Adipocyte (in vitro differentiated cells): ENCODE measurements at places on chromosomes 13 and 19.

DNA sequence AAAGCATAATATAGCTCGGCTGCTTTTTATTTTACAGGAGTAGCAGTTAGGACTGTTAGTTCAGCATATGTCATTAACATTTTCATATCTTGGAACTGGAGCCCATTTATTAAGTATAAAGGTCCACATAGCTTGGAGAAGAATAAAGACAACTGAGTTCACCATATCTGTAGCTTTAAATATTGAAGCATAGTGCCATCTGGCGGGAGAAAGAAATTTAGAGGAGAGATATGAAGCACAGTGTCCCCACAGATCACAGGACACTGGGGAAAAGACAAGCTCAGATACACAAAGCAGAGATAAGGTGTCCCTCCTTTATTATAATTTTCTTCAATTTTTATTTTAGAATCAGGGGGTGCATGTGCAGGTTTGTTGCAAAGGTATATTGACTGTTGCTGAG, 104.7 kb upstream of the FREM2 start:
- peak; percentile 72 for DNase-seq

DNA sequence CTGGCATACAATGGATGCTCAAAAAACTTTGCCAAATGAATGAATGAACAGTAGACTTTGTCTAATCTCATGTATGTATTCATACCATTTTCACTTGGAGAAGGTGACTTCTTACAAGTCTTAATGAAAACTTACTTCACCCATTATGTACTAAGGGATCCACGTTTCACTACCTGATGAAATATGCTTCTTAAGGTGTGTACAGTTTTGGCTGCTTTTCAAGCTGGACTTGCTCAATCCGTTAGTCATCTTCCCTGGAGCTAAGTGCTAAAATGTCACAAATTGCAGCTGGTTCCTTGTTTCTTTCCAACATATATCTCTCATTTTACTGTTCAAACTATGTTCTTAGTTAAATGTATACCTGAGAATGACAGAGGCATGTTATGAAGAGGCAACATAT, 4.2 kb upstream of the CCNA1 start:
- peak; percentile 39 for DNase-seq

DNA sequence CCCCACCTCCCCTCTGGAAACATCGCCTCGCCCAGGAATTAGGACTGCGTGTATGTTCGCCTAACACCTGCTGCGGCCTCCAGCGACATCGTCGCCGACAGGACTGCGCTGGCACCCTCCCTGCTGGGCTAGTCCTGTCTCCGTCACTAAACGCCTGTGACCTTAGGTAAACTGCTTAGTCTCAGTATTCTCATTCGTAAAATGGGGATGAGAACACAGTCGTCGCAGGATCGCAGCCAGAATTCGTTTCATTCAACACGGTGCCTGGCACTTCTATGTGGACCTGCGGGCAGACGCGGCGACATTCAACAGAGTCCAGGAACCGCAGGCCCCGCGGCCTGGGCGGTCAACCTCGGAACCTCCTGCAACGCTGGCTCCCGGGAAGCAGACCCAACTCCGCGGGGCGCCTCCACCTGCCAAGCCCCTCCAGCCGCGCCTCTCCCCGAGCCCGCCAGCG, 485 bp downstream of the CRYL1 start:
- no peak for DNase-seq

GRCh38 chr13:25253702-25254101, 33.6 kb downstream of the MTMR6 start:
- DNase-seq = peak; percentile 18

- DNase-seq = peak; percentile 95
These were observed 28.5 kb upstream of the NPAS1 start for GRCh38 chr19:46990991-46991676.

GRCh38 chr19:29285878-29286277, 72.9 kb upstream of the UQCRFS1 start:
- no peak for DNase-seq

GRCh38 chr19:7545904-7546303, 10.4 kb downstream of the PNPLA6 start:
- no peak for DNase-seq

DNA sequence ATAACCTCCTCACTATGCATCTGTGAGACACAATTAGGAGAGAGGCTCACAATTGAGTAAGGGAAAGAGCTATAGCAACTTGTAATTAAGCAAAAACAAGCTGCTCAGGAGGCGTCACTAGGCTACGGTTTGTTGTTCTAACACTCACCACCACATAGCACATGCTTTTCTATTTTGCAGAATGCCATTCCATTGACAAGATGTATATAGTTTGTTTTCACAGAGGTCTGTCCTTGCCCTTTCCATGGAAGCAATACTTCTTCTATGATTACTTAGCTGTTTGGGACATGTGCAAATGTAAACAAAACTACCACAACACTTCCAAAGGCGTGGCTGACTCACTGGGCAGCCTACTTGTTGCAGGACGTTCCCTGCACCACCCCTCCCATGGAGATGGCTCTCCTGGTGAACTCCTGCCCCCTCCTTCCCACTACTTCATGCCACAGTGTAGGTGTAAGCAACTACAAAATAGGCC, 33.9 kb upstream of the FAM216B start:
- peak; percentile 94 for DNase-seq

DNA sequence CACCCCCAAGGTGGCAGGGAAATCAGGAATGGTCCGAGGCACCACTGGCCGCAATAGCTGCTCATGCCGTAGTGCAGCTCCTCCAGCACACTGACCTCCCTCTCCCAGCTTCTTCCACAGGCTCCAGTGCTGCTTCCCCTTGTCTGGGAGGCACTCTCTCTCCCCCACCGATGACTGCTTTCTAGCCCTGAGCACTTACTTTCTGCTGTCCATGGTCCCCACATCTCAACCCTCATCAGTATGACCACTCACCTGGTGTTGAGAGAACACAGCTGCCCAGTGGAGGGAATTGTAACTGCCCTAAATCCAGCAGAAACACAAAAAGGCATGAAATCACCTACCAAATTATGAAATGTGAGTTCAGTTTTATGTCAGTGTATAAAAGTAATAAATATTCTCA, 28.9 kb upstream of the TPP2 start:
- DNase-seq = no peak

DNA sequence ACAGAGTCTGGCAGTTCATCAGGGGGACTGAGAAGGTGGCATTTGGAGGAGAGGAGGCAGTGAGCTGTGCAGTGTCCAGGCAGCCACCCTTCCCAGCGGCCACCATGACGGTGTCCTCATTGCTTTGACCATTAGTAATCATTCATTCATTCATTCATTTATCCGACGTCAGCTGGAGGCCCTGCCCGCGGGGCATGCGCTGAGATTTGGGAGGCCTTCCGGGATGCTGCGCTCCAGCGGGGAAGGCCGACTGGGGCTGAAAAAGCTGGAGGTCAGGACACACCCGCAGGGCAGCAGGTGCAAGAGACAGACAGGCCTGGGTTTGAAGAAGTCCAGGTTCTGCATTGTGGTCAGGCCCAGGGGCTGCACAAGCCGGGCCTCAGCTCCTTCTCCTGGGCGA, 8.9 kb downstream of the TTYH1 start:
- no peak for DNase-seq

DNA sequence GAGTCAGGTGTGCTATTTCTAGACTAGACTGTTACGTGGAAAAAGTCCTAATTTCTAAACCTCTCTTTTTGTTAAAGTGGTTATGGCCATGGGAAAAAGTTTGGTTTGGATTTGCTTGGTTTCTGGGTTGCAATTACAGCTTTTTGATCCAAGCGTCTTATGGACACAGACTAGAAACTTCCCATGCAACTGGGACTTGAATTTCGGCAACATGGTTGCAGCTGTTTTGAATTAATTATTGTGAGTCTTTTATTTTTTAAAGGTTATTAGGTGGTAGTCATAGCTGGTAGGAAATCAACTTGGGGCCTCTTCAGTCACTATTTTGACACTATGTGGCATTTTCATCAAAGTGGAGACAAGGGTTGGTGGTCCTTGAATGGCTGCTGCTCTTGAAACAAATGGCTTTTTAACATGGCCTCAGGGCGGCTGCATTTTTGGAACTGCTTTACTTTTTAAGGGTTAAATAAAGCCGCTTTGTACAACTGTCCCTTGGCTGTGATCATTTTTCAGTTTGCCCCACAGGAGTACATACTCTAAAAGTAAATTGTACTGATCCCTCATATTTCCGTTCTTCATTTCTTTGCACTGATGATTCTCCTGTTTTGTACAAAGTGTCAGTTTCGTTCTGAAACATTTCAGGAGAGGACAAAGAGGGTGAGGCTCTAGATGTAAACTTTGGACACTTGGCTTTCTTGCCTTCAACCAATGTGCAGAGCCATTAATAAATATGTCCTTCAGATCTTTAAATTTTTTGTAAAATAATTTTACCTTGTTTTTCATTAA, 15.9 kb downstream of the HNRNPM start:
- peak; percentile 18 for DNase-seq
